ENCODE measurements at places on chromosomes 7 and 10.

DNA sequence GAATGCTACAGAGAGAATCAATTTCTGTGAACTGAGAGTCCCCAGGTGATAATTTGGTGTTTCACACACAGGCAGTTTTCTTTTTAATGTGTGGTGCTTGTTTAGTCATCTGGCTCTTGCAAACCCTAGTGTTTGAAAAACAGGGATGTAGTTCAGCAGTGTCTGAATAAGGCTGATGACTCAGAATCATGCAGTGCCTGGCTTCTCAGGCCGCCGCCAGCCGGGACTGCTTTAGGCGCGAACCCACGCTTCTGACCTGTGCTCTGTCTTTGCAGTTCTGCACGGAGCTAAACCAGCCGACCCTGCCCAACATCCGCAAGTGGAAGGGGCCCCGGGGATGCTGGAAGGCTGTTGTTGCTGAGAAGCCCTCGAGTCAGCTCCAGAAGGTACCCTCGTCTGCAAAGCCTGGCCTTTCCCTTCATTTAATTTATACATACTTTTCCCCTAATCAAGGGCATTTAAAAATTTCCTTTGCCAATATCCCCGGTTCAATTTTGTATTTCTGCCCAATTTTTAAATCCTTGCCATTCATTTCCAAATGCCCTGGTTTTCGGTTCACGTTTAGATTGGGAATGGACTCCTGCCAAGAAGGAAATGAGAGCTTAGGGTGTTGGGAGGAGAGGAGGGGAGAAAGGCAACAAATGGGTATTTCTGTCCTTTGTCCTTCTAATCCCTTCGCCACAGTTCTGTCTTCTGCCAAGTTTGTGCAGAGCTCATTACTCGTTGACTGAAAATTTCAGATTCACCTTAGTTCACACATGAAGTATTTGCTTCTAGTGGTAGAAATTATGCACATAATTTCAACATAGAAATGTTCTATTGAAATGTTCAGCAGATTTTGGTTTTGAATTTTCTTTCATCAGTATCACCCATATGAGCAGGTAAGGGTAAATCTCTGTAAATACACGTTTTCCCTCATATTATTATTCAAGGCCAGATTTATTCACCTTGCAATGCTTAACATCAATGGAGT, 108.5 kb upstream of the ANLN start:
- DNase-seq = no peak

DNA sequence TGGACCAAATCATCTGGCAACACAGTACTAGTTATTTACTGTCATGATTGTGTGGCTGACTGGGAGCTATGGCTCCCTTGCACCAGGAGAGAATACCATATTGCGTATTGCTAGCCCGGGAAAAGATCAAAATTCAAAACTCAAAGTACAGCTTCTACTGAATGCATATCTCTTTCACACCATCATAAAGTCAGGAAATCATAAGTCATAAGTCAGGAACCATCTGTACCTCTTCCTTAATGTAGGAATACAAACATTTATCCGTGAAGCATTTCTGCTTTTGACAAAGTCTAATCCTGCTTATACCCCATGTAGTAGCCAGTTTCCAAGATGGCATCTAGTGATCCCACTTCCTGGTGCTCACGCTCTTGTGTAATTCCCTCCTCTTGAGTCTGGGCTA, 2.2 kb upstream of the CREB3L2 start:
- DNase-seq = no peak

DNA sequence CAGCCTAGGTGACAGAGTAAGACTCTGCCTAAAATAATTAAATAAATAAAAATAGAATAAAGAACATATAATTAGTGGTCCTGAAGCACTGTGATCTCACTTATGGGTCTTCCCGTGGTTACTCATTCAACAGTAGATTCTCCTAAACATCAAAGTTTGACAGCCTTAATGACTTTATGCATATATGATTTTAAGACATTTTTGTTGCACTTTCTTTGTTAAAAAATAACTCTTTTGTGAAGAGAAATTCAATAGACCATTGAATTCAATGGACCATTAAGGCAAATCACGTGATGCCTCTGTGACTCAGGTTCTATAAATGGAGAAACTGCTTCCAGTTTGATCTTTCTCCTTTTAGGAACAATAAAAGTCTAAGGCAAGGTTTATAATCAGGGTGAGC, 59.6 kb downstream of the ATOH7 start:
- no peak for DNase-seq

- DNase-seq = no peak
Observed at GRCh38 chr10:112658900-112659638, 212.1 kb downstream of the VTI1A start.

DNA sequence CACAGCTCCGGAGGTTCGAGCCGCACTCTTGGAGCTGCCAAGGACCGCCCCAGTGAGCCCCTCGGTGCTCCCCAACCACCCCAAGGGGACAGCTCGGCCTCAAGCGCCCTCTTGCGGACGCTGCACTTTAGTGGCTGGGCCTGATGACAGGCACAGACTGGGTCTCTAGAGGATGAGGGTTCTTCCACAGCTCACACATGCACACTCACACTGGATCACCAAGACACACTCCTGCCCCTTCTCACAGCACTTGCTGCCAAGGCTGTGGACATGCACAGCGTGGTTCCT, 2.1 kb downstream of the RET start:
- DNase-seq = no peak

- DNase-seq = no peak
Observed at GRCh38 chr7:99601656-99602310, 3.7 kb downstream of the TMEM225B start.

- no peak for DNase-seq
Observed at GRCh38 chr7:14720785-14721184, 181.8 kb downstream of the DGKB start.

DNA sequence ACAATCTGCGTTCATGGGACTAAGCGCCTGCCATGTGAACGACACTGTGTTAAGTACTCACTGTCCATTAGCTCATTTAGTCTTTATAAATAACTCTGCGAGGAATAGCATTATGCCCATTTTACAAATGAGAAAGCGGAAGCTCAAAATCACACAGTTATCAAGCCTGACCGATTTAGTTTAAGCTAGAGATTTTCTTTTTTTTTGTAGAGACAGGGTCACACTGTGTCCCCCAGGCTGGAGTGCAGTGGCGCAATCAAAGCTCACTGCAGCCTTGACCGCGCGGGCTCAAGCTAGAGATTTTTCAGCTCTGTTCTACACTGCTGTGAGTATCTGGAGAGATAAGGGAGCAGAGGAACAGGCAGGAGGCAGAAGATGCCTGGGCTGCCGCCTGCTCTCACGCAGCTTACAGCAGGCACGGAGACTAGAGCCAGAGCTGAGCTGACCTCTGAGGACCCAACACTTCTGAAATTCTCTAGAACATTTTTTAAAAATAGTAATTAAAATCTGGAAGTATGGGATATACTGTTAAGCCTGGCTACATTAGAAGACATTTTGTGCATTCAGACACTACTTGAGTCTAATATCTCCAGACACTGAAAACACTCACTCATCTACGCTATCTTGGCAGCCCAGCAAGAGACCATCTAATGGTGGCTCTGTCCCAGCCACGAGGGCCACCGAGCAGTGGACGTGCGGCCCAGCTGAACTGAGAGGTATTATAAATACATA, 38.7 kb downstream of the GNA12 start:
- DNase-seq = no peak

- DNase-seq = peak; percentile 40
Observed at GRCh38 chr7:105015390-105015965, 1.5 kb downstream of the KMT2E start.

GRCh38 chr7:135653340-135654080, 8.8 kb upstream of the STMP1 start:
- DNase-seq = no peak

DNA sequence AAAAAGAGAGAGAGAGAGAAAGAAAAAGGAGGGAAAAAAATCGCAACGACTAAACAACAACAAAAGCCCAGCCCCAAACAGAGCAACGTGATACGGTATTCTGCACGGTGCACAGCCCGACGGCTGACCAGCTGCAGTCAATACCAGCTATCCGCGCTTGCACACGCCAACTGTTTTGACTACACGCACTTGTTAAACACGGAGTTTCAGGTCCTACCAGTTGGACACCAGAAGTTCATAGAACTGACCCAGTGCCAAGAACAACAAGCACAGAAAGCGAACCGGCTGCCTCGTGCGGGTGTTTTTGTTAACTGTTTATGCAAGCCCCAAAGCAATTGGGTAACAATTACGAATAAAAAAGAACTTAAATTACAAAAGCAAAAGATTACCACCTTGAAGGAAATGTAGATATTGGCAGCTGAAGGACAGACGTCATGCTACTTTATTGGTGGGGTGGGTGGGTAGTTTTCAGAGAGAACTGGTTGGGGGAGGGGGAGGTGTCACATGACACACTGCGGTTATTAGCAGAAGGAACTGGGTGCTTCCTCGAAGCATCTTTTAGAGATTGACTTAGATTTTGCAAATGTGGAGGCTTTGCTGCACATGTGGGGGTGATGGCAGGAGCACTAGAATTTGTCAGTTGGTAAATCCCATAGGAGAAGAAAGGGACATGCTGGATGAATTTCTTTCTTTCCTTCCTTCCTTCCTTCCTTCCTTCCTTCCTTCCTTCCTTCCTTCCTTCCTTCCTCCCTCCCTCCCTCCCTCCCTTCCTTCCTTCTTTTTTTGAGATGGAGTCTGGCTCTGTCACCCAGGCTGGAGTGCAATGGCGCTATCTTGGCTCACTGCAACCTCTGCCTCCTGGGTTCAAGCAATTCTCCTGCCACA, 110.6 kb upstream of the EFCAB10 start:
- peak; percentile 60 for DNase-seq

- no peak for DNase-seq
Observed at GRCh38 chr10:105769248-105770184, 1128.4 kb downstream of the SORCS3 start.

GRCh38 chr7:38660427-38661099, 29.4 kb upstream of the AMPH start:
- peak; percentile 14 for DNase-seq

GRCh38 chr10:91493313-91493712, 83.2 kb downstream of the HECTD2 start:
- no peak for DNase-seq
